T-helper 2 cell treated with Interferon-gamma antibody and Interleukin-4, amounts not matched to agents 5 μg/mL and 100 μg/mL, for 36 hours (primary cell): ENCODE measurements at places on chromosomes 2 and 18.
A peak's percentile ranks its signal among the peaks of the same experiment; 100 is the strongest.

DNA sequence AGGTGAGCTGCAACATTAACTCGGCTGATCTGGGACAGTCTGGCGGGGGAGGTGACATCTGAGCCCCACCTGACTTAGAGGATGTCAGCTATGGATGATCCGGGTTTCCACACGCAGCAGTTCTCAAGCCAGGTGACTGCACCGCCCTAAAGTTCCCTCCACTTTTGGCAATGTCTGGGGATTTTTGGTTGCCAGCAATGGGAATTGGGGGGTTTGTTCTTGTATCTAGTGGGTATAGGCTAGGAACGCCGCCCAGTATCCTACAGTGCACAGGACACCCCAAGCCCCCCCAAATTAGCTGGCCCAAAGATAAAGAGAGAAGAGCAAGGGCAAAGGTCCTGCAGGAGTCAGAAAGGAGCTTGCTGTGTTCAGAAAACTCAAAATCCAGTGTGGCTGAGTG, 544 bp upstream of the AGFG1 start:
- peaks cover 29% of the 10 kb centered on the region for H3K4me1 ChIP-seq
- H3K36me3 ChIP-seq: peaks cover 2% of the 10 kb centered on the region
- no peaks in the 10 kb centered on the region for H3K27me3 ChIP-seq
- peak overlapping the region; percentile 26 for H3K27ac ChIP-seq
- DNase-seq: no peak

- H3K27me3 ChIP-seq: no peaks in the 10 kb centered on the region
- DNase-seq: no peak
- H3K36me3 ChIP-seq: peaks cover 18% of the 10 kb centered on the region
- peak overlapping the region; percentile 17 for H3K4me3 ChIP-seq
Observed at GRCh38 chr2:202750763-202751427, 116.1 kb downstream of the FAM117B start.

- no peaks in the 10 kb centered on the region for H3K36me3 ChIP-seq
- no peak for DNase-seq
- no peaks in the 10 kb centered on the region for H3K4me1 ChIP-seq
- H3K4me3 ChIP-seq: no peak overlapping the region
- no peak overlapping the region for H3K27ac ChIP-seq
- H3K27me3 ChIP-seq: no peaks in the 10 kb centered on the region
Observed at GRCh38 chr2:14143435-14143834, 489.1 kb upstream of the LRATD1 start.

DNA sequence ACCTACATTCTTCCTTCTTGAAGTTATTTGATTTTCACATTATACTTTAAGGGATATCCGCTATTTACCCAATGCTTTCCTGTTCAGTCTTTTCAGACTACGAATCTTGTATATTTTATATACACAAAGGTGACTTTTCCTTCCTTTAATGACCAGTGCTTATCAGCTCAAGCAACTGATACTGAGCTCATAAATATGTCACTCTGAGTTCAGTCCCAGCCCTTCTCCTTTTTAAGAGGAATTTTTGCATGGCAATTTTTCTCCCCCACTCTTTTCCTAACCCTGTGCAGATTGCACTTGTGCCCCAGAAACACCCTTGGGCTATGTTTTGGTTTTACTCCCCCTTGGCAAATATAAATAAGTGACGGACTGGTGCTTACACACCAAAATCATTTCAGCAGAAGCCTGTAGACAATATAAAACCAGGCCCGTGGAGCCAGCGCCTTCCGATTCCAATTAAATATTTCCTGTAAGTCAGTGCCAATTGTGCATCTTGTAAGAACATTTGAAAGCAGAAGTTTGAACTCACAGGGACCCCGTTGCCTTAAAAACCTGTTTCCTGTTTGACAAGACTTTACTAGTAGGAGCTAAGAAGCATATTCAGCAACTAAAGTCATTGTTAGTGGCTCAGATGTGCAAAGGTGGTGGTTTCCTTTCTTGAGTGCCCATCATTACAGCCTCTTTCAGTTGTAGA, 66.3 kb upstream of the GATA6 start:
- no peak for DNase-seq
- H3K4me1 ChIP-seq: no peaks in the 10 kb centered on the region
- H3K27me3 ChIP-seq: no peaks in the 10 kb centered on the region
- H3K4me3 ChIP-seq: no peak overlapping the region

- DNase-seq: no peak
- H3K4me3 ChIP-seq: no peak overlapping the region
- no peaks in the 10 kb centered on the region for H3K36me3 ChIP-seq
- H3K4me1 ChIP-seq: no peaks in the 10 kb centered on the region
- no peak overlapping the region for H3K27ac ChIP-seq
Observed at GRCh38 chr2:30089171-30089570, 57.6 kb upstream of the YPEL5 start.

- H3K27me3 ChIP-seq: no peaks in the 10 kb centered on the region
- H3K4me3 ChIP-seq: no peak overlapping the region
- no peak for DNase-seq
- no peaks in the 10 kb centered on the region for H3K36me3 ChIP-seq
- H3K4me1 ChIP-seq: no peaks in the 10 kb centered on the region
Observed at GRCh38 chr18:75114231-75114764, 94.6 kb downstream of the PTGR3 start.

GRCh38 chr2:99672766-99673350, 183.0 kb upstream of the REV1 start:
- no peaks in the 10 kb centered on the region for H3K36me3 ChIP-seq
- H3K27ac ChIP-seq: no peak overlapping the region
- H3K4me3 ChIP-seq: no peak overlapping the region
- H3K4me1 ChIP-seq: no peaks in the 10 kb centered on the region
- H3K27me3 ChIP-seq: no peaks in the 10 kb centered on the region

GRCh38 chr18:59861009-59861408, 38.8 kb upstream of the PMAIP1 start:
- H3K27ac ChIP-seq: no peak overlapping the region
- no peak overlapping the region for H3K4me3 ChIP-seq
- DNase-seq: no peak
- H3K4me1 ChIP-seq: no peaks in the 10 kb centered on the region

DNA sequence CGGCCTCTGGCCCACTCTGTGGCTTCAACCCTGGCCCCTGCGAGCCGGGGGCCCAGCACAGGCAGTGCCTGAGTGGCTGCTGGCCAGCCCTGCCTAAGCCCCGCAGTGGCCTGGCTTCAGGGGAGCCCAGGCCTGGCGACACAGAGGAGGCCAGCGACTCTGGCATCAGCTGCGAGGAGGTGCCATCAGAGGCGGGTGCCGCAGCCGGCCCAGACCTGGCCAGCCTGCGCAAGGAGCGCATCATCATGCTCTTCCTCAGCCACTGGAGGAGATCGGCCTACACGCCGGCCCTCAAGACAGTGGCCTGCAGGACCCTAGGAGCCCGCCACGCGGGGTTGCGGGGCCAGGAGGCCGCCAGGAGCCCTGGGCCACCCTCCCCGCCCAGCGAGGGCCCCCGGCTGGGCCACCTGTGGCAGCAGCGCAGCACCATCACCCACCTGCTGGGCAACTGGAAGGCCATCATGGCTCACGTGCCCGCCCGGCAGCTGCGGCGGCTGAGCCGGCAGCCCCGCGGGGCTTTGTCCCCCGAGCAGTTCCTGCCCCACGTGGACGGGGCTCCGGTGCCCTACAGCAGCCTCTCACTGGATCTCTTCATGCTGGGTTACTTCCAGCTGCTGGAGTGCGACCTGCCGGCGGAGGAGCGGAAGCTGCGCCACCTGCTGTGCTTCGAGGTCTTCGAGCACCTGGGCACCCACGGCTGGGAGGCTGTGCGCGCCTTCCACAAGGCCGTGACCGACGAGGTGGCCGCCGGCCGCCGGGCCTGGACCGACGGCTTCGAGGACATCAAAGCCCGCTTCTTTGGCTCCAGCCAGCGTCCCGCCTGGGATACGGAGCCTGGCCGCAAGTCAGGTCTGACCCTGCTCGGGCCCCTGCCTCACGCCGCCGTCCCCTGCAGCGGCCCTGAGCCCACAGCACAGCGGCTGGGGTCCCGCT, 7.5 kb upstream of the KLHL30 start:
- H3K36me3 ChIP-seq: no peaks in the 10 kb centered on the region
- no peaks in the 10 kb centered on the region for H3K27me3 ChIP-seq
- no peak overlapping the region for H3K4me3 ChIP-seq

DNA sequence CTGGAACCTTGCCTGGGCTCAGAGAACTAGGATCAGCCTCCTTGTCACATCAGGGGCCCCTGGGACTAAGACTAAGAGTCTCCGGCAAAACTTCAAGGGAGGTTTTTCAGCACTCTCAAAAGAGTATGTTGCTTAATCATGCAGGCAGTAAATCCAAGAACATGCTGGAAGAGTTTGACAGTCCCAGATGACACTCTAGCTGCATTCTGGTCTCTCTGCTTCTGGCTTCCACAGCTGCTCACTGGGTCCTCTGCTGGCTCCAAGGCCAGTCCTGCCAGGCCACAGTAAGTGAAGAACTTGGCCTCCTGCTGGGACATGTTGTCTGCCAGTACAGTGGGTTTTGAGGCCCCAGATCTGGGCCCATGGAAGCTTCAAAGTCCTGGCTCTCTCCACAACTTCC, 45.2 kb upstream of the IL1RL1 start:
- no peaks in the 10 kb centered on the region for H3K27me3 ChIP-seq
- DNase-seq: no peak
- H3K4me3 ChIP-seq: no peak overlapping the region
- H3K27ac ChIP-seq: no peak overlapping the region
- H3K4me1 ChIP-seq: peaks cover 19% of the 10 kb centered on the region

- no peaks in the 10 kb centered on the region for H3K36me3 ChIP-seq
- H3K4me1 ChIP-seq: peaks cover 4% of the 10 kb centered on the region
- DNase-seq: no peak
Observed at GRCh38 chr2:102453501-102453900, 19.5 kb upstream of the SLC9A4 start.

GRCh38 chr2:47006374-47007222, 91.0 kb upstream of the MCFD2 start:
- H3K27me3 ChIP-seq: no peaks in the 10 kb centered on the region
- H3K4me3 ChIP-seq: no peak overlapping the region
- no peak for DNase-seq
- H3K27ac ChIP-seq: no peak overlapping the region
- peaks cover 30% of the 10 kb centered on the region for H3K36me3 ChIP-seq

DNA sequence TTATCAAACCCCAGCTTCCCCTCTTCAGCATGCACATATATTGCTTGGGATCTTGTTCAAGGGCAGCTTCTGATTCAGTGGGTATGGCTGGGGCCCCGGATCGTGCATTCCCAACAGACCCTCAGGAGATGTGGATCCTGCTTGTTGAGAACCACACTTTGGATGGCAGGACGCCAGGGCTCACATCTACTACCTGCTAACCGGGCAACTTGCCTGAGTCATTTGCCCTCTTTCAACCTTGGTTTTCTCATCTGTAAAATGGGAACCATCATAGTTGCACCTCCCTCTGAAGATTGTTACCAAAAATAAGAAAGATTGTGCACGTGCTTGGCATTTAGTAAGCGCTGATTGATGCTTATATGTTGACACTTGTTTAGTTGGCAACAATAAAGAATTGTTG, 154.6 kb downstream of the ACKR3 start:
- DNase-seq: no peak
- no peak overlapping the region for H3K4me3 ChIP-seq
- no peaks in the 10 kb centered on the region for H3K27me3 ChIP-seq
- H3K36me3 ChIP-seq: no peaks in the 10 kb centered on the region
- no peak overlapping the region for H3K27ac ChIP-seq
- H3K4me1 ChIP-seq: no peaks in the 10 kb centered on the region

DNA sequence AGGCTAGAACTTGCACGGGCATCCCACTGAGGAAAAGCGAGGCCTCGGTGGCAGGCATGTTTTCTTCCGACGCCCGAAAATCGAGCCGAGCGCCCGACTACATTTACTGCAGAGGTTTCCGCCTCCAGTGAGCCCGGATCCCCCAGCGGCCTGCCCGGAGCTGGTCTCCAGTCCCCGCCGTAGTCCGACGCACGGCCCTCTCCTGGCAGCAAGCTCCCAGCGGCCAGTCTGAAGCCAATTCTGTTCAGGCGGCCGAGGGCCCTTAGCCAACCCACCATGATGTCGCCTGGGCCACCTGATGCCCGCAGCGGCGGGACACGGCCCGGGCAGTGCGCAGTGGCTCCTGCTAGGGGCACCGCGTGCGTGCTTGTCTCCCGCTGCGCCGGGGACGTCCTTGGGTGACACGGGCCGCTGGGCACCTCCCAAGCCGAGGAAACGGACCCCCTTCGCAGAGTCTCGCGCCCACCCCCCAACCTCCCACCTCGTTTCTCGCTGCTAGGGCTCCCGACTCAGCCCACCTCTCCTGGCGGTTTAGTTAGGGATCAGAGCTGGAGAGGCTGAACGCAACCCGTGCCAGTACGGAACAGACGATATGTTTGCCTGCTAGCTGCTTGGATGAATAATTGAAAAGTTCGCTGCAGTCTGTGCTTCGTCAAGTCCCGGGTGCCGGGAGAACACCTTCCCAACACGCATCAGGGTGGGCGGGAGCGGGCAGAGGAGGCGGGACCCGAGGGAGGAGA, 5.3 kb downstream of the ONECUT2 start:
- peaks cover 4% of the 10 kb centered on the region for H3K4me1 ChIP-seq
- H3K27me3 ChIP-seq: peaks cover 86% of the 10 kb centered on the region
- no peak for DNase-seq
- H3K4me3 ChIP-seq: no peak overlapping the region
- peaks cover 3% of the 10 kb centered on the region for H3K36me3 ChIP-seq
- no peak overlapping the region for H3K27ac ChIP-seq

DNA sequence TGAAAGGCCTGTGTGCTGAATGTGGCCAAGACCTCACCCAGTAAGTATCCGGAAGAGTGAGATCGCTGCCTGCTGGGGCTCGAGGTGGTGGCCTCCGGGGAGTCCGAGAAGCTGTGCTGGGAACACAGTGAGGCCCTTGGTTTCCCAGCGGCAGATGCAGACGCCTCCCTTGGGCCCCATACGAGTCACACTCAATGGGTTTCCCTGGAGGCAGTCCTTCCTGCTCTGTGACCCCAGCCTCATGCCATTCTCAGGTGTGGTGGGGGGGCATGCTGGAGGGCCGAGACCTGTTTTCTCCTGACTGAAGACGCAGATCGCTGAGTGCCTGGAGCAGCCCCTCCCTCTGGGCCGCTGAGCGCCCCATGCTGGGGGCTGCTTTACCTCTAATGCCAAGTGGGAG, 15.7 kb downstream of the CTDP1 start:
- H3K4me1 ChIP-seq: peaks cover 1% of the 10 kb centered on the region
- H3K36me3 ChIP-seq: peaks cover 30% of the 10 kb centered on the region
- no peaks in the 10 kb centered on the region for H3K27me3 ChIP-seq
- H3K27ac ChIP-seq: no peak overlapping the region

GRCh38 chr2:205681401-205682238, 681 bp upstream of the NRP2 start:
- peak overlapping the region; percentile 85 for H3K4me3 ChIP-seq
- H3K27me3 ChIP-seq: peaks cover 52% of the 10 kb centered on the region
- H3K36me3 ChIP-seq: peaks cover 14% of the 10 kb centered on the region
- peaks cover 49% of the 10 kb centered on the region for H3K4me1 ChIP-seq
- no peak for DNase-seq

DNA sequence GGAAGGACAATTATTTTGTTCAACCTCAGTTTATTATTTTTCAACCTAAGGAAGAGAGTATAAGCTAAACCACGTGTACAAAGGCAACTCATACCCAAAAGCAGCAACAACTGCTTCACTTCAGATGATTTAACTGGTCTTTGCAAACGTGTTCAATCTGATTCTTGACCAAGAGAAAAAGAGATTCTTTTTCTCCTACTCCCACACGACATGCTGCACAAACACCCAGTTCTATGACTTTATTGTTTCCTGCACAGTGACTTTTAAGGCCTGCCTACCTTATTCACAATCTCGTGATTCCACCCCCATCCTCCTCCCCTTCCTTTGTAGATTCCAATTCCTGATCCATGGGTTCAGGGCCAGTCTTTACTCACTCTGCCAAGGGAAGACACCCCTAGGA, 1394.8 kb upstream of the ZEB2 start:
- no peak overlapping the region for H3K27ac ChIP-seq
- DNase-seq: no peak
- H3K27me3 ChIP-seq: no peaks in the 10 kb centered on the region
- no peaks in the 10 kb centered on the region for H3K36me3 ChIP-seq
- no peaks in the 10 kb centered on the region for H3K4me1 ChIP-seq
